NCI-H526 (cell line): ENCODE measurements at places on chromosomes 3 and 15.

DNA sequence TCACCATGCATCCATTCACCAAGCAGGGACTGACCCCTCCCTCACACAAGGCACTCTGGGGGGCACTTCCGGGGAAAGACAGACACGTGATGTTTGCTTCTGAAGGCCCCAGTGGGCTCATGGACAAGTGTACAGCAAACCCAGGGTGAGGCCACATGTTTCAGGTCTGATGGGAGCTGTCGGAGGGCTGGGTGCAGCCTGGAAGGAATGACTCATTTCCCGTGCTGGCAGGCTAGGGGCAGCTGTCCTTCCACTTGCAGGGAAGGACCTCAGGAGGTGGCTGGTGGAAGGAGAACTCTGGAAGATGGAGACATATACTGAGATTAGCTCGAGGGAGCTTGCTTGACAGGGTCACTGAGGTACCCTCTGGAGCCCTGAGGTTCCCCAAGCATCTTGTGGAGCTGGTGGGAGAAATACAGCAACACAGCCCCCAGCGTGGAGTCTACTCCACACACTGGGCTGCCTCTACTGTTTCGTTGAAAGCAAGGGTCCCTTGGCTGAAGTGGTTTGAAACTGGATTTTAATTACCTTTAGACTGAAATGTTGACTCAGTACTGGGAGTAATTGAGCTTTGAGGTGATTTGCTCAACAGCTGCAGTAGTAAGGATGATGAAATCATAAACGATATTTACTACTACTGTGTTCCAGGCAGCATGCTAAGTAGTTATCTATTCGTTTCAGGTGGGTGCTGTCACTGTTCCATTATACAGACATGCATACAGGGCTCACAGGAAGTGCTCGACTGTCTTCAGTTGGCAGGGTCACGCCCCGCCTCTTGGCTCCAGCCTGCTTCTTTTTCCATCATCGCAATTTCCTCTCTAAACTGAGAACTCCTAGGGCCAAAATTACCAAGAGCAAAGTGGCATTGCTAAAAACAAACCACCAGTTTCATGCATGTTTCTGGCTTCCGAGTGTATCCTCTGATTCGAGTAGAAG, 230.4 kb downstream of the ADAMTS17 start:
- DNase-seq: no peak

DNA sequence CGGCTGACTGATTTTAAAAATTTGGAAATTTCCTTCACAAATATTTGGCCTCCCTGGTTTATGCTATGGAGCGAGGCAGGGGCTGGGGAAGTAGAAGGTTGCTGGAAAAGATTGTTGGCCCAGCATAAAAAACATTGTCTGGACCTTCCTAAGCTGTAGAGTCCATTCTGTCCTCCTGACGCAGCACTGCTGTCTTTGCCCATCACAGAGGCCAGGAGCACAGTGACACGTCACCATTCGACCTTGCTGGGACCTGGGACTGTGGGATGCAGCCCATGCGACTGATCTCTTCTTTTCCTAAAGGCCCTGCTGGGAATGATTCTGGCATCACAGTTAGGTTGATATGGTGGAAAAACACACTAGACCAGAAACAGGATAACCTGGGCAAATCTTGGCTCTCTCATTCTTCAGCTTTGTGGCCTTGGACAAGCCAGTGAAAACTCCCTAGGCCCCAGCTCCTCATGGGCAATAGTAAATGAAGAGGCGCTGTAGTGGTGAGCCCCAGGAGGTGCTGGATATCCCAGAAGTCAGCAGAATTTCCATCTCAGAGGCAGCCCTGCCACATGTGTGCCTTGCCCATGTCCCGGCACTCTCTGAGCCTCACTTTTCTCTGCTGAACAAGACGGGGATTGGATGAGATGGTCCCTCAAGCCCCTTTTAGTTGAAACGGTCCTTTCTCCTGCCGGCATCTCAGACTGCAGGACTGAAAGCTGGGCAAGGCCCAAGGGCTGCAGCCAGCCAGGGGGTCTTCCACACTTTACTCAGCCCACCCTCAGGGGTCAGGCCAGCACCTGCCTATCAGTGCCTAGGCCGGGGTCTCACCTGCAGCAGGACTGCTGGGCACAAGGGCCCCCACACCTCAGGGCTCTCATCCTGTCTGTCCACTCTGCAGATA, 69.6 kb downstream of the SENP2 start:
- DNase-seq: no peak

- no peak for DNase-seq
These were observed 1.2 kb downstream of the MYD88 start for GRCh38 chr3:38139652-38140051.

- DNase-seq: no peak
These were observed 385.9 kb upstream of the DPH6 start for GRCh38 chr15:35931799-35932341.

GRCh38 chr3:27171113-27171512, 198.1 kb downstream of the NEK10 start:
- DNase-seq: no peak

DNA sequence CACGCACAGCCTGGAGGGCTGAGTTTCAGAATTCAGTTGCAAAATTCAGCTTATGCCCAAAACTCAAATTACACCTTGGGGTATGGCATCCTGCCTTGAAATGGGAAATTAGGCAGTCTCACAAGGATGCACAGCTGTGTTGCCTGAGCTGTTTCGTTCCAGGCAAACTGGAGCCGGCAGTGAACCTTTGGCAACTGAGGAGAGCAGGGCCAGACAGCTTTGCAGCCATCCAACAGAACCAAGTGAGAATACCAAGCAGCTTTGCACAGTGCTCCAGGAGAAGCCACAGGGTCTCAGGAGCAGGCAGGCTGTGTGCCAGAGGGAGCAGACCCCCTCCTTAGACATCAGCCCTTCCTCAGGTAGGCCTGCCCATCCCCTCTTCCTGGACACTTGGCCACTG, 32.5 kb upstream of the BFSP2 start:
- DNase-seq: no peak

- no peak for DNase-seq
These were observed 8.8 kb downstream of the CRYBG3 start for GRCh38 chr3:97830638-97831037.

GRCh38 chr15:70100474-70101341, 3.0 kb upstream of the TLE3 start:
- peak; percentile 44 for DNase-seq

DNA sequence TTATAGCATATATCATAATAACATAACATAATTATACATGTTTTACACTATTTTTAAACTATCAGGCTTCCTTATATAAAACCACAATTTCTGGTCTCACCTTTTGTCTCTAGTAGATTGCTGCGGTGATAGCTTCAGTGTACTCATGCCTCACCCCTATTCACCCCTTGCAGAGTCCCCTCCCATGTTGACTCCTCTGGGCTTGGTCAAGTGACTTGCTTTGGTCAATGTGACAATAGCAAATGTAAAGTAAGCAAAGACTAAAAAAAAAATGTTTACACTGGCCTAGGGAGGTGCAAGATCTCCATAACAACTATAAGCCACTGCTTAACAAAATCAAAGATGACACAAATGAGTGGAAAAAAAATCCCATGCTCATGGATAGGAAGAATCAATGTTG, 537.5 kb downstream of the ROBO1 start:
- DNase-seq: no peak

DNA sequence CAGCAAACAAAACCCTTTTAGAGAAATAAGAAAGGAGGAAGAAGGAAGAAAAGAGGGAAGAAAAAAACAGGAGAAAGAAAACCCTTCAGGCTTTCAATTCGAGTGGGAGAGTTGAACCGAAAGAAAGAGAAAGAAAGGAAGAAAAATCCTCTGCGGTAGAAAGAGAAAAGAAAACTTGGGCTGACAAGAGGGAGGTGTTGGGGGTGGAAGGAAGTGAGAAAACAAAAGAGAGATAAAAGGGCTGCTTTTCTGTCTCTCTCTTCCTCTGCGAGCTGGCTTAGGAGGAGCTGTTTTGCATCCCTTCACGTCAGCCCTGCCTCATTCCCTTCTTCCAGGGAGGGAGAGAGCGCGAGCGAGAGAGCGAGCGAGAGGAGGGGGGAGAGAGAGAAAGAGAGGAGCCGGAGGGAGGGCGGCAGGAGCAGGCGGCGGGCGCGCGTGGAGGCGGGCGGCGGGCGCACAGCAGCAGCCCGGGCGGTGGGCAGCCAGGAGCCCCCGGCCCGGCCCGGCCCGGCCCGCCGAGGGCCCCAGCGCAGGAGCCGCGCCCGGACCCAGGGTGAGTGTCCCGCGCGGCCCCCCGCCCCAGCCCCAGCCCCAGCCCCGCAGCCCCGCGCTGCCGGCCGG, at the start of gene ZNF710:
TSS of gene ZNF710 (plus strand) at position 263 of the 621 bp plus-strand sequence. CDS start 65,814 bp downstream, outside the sequence.
- DNase-seq: peak; percentile 39

DNA sequence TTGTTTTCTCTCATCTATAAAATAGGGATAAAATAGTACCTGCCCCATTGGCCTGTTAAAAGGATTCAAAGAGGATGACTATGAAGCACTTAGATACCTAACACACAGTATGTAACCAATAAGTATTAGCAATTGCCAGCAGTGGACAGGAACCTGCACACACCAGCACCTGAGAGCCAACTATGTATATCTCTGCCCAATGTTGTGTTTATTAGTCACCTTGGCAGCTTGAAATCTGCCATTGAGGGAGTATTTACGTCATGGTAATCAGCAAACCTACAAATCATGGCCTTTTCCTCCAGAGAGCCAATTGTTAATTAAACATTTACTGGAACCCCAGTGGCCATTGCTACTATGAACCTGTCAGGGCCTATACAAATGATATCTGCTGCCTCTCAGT, 13.8 kb downstream of the LARS2 start:
- no peak for DNase-seq

- peak; percentile 10 for DNase-seq
These were observed 52.7 kb downstream of the RBMS3 start for GRCh38 chr3:29333576-29333975.

GRCh38 chr3:179726075-179726699, 73.3 kb downstream of the USP13 start:
- DNase-seq: no peak

- DNase-seq: peak; percentile 53
These were observed 1.5 kb downstream of the CCK start for GRCh38 chr3:42264399-42265058.

DNA sequence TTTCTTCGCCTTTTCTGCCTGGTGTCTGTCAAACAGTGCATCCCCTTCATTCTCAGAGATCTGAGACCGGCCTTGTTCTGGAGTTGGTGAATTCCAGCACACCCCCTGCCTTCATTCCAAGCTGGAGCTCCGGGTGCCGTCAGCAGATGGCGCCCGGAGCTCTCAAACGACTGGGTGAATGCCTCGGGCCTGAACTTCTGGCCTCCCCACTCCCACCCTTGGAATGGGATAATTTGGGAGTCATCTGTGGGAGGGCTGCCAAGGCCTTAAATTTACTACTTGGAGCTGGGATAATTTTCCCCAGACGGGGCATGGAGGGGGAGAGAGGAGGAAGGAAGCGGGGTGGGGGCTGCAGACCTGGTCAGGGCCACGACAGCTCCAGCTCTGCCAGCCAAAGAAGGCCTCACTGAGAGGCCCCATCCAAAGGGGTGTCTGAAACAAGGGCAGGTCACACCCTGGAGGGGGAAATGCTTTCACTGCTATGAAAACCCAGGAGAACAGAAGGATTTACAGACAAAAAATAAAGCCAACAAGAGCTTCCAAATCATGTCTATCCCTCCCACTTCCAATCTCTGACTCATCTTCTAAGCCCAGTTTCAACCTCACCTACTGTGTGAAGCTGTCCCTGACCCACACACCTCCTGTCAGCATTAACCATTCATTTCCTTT, 187.9 kb downstream of the OPA1 start:
- DNase-seq: peak; percentile 43

DNA sequence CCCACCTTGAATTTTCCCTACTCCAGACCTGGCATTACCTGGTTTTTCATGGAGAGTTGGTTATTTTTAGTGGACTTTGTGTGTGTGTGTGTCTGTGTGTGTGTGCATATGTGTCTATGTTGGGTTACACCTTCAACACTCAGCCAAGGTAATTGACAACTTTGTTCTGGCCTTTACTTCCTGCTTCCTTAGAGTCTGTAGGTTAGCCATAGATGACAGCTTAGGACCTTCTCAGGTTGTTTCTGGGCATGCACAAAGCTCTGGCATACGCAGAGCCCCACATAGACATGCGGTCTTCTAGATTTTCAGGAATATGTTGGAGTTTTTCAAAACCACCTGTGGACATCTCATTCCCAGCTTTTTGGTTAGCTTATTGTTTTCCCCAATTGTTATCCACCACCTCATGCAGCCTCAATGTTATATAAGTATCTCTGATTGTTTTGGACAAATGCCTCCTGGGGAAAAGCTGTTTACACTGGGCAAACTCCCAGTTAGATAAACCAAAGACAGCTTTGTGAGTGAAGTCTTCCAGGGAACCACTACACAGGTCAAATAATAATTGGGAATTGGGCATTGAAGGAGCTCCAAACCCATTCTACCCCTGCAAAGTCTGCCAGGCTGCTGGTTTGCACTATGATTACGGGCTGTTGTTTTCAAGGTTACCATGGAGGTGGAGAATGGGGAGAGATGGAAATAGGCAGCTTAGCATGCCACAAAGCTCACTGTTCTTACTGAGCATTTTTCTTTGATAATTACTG, 201.2 kb downstream of the ADAMTSL3 start:
- DNase-seq: no peak

DNA sequence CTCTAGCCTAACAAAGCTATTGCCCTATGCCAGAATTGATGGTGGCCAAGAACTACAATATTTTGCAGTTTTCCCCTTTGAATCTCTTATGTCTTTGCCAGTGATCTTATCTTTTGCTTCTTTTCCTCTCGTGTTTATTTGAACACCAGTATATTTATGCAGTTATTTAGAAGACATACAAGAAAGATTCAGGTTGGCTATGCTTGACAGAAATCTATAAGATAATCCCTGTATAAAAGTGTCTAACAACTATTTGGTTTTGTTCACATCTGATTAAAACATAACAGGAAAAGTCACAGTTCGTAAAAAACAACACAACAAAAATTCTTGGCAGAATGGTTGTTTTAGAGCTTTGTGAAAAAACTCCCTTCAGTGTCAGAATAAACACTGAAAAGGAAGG, 63.7 kb downstream of the SEMA6D start:
- no peak for DNase-seq

- peak; percentile 39 for DNase-seq
These were observed 1.1 kb downstream of the HEG1 start for GRCh38 chr3:125054449-125055329.

GRCh38 chr3:117228466-117228865, 518.9 kb downstream of the TUSC7 start:
- no peak for DNase-seq

- DNase-seq: peak; percentile 68
These were observed 4.1 kb upstream of the AMOTL2 start for GRCh38 chr3:134378384-134378783.

DNA sequence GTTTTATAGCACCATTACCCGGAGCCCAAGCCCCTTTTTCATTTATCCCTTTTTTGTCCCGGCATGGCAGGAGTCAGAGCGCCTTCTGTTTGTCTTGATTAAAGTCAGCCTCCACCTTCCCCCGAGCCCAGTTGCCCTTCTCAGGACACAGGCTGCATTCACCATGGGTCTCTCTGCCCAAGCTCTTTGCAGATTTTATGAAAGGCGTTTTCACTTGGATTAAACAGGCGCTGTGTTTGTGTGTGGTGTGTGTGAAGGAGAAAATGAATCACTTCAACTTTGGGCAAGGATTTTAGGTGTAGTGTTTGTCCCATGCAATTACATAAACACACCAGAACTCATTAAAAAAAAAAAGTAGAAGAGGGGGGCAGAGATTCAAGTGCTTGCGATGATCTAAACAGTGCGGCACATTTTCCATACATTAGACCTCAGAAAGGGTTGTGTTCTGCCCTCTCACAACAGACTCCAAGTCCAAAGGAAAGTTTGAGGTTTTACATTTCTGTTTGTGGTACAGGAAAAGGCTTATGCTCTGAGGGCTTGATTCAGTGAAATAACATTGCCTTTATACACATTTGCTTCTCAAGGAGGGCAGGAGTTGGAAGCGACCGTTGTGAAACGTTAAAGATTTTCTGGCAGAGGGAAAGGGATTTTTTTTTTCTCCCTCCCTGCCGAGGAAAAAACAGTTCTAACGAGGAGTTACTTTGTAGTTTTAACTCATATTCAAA, 14.5 kb upstream of the IL16 start:
- no peak for DNase-seq
